ENCODE measurements at places on chromosomes 1 and 21. TPM values are rescaled to one million over a fixed set of nuclear protein-coding genes. Genes with fewer than 3 reads are reported as not detected.

DNA sequence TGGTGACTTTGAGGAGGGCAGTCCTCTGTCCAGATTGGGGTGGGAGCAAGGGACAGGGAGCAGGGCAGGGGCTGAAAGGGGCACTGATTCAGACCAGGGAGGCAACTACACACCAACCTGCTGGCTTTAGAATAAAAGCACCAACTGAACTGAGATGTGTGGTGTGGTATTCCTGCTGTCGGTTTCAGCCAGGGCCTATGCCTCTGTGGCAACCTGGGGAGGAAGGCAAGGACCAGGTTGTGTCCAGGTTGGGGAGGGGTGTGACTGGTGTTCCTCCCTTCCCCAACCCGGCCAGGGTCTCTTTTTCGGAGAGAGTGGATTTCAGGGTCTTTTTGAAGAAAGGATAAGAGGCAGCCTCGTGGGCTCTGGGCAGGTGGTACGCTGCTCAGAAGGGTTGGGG lies 6.3 kb downstream of the PROK1 start:
- H3K4me1 ChIP-seq: no peaks in the 10 kb centered on the region
- H3K27ac ChIP-seq: no peak overlapping the region
- H3K36me3 ChIP-seq: no peaks in the 10 kb centered on the region
- H3K27me3 ChIP-seq: no peaks in the 10 kb centered on the region
- DNase-seq: no peak

- H3K4me3 ChIP-seq: no peak overlapping the region
- peaks cover 3% of the 10 kb centered on the region for H3K36me3 ChIP-seq
- no peak overlapping the region for H3K27ac ChIP-seq
- DNase-seq: no peak
- no peaks in the 10 kb centered on the region for H3K27me3 ChIP-seq
- peaks cover 10% of the 10 kb centered on the region for H3K4me1 ChIP-seq
Measured at GRCh38 chr1:235331401-235331800, 3.0 kb downstream of the GGPS1 start.

- H3K27ac ChIP-seq: no peak overlapping the region
- no peak overlapping the region for H3K4me3 ChIP-seq
- no peaks in the 10 kb centered on the region for H3K36me3 ChIP-seq
- H3K27me3 ChIP-seq: no peaks in the 10 kb centered on the region
- H3K4me1 ChIP-seq: no peaks in the 10 kb centered on the region
- no peak for DNase-seq
Measured at GRCh38 chr1:224805889-224806288, 123.6 kb upstream of the DNAH14 start.

ETV3L gene
- total RNA-seq: not detected

RPTN gene
- not detected for total RNA-seq

All from HCT116 (cell line).